WERI-Rb-1 (cell line): ENCODE measurements at places on chromosomes 6 and 20.

GRCh38 chr6:56741472-56741871 lies 98.8 kb upstream of the DST start:
- DNase-seq = no peak

DNA sequence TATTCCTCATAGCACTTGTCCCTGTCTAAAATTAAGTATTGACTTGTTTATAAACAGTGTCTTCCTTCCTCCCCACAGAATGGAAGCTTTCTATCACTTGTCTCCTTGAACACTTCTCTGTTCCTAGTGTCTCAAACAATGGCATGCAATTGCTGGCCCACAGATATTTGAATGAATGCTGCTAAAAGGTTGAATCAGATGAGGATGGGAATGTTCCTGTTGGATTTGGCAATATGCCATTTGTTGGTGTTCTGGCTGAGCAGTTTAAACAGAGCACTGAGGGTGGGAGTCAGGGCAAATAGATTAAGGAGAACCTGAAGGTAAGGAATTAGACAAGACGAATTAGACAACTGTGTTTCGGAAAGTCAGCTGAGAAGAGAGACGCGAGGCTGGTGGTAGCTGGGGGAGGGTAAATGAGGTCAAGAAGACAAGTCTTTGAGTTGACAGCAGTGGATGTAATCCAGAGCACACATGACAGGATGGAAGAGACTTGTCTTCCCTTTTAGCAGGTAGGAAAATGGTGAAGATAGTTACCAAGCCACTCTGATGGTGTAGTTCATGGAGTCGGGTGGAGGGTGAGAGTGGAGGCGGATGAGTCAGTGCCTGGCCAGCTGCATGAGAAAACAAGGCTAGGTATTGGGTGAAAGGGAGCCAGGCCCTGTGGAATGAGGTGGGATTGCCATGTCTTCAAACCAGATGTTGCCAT lies 58.3 kb upstream of the GNRH2 start:
- DNase-seq = peak; percentile 75

- no peak for DNase-seq
Measured at GRCh38 chr6:157443066-157443800, 62.2 kb downstream of the ZDHHC14 start.

- DNase-seq = no peak
Measured at GRCh38 chr6:139296927-139297326, 5.1 kb upstream of the TXLNB start.

DNA sequence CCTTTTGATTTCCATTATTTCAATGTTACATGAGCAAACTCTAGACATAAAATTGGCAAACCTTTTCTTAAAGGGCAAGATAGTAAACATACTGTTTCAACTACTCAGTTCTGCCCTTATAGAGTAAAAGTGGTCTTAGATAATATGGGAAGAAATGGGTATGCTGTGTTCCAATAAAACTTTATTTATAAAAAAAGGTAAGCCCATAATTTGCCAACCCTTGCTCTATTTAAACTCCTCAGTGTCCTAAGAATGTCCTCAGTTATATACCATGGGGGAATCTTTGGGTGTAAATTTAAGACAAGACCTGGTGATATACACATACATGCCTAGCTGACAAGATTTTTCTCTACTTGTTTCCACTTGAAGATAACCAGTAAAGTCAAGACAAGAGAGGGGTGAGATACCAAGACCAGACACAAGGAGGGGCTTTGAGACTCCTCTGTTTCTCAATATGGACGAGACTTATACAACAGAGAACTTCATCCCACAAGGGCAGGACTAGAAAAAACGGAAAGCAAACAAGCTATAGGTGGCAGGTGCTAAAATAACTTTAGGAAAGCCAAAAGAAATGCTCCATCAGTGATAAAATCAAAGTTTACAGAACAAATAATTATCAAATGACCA lies 10.5 kb downstream of the SNX3 start:
- DNase-seq = peak; percentile 16

DNA sequence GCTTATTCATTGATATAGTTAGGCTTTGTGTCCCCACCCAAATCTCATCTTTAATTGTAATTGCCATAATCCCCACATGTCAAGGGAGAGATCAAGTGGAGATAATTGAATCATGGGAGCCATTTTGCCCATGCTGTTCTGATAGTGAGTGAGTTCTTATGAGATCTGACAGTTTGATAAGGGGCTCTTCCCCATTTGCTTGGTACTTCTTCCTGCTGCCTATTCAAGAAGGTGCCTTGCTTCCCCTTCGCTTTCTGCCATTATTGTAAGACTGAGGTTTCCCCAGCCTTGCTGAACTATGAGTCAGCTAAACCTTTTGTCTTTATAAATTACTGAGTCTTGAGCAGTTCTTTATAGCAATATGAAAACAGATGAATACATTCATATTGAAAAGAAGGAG lies 45.6 kb downstream of the CENPW start:
- no peak for DNase-seq

DNA sequence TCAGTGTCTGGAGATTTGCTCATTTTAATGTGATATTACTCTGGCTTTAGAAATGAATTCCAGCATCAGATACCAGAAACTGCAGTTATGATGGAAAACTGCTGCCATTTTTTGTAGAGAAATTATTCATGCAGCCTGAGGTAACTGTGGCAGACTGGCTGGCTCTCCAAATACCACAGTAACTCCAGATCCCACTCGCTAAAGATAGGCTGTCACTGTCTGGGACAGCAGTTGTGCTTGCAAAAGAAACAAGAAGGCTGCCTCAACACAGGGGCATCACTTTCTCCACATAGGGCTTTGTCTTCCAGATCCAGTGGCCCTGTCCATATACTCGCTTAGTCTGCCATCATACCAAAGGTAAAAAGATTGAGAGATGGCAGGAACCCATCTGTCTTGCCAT lies 52.7 kb downstream of the FAM184A start:
- DNase-seq = no peak

DNA sequence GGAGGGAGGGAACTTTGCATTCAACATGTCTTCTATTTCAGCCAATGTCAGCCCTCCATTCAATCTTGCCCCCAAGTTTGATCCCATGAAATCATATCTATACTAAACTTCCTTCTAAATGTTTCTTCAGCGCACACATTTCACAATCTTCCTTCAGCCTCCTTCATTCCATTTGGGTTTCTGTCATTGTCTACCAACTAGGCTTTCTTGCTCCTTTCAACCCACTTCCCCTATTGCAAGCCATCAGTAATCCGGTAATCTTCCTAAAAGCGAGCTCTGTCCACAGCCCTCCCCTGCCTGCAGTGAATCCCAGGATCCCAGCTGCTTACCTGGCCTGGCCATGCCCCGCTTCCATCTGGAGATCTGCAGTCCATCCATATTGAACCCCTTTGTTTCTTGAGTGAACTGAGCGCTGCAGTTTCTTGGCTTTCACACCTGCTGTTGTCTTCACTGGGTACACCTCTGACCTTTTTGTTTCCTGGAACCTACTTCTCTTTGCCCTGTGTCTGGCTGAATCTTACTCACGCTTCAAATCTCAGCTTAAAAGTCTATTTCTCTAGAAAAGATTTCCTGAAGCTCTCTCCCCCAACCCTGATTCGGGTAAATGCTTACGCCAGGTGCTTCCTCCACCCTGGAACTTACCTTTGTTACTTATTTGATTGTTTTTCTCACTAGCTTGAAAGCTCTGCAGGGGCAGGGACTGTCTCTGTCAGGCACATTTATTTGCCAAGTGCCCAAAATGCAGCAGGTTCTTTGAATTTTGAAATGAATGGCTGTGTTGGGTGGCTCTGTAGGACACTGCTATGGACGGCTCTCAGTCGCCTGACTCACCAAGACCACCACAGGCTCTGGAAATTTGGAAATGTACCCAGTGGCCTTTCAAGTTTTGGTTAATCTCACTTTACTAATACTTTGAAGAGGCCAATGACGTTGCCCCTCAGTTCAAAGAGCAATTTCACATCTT lies 50.3 kb downstream of the ADTRP start:
- peak; percentile 85 for DNase-seq

- no peak for DNase-seq
Measured at GRCh38 chr20:50488236-50488806, 21.9 kb upstream of the PTPN1 start.

GRCh38 chr6:150813319-150813992 lies 52.0 kb upstream of the MTHFD1L start:
- DNase-seq = peak; percentile 24

DNA sequence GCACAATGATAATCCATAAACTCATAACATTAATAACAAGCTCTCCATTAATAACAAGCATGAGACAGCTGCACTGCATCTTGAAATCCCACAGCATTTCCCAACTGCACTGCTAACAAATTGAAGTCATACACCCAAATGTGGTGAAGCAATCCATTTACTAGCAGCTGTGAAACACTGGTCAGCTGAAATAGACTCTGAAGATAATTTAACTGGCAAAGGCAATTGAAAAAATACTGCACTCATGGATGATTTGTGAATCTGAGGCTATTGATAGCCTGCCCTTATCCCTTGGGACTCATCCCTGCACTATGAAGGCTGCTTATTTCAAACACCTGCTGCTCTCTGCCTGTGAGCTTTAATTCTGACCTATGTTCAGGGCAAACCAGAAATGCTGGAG lies 49.1 kb upstream of the PLCB1 start:
- peak; percentile 10 for DNase-seq

DNA sequence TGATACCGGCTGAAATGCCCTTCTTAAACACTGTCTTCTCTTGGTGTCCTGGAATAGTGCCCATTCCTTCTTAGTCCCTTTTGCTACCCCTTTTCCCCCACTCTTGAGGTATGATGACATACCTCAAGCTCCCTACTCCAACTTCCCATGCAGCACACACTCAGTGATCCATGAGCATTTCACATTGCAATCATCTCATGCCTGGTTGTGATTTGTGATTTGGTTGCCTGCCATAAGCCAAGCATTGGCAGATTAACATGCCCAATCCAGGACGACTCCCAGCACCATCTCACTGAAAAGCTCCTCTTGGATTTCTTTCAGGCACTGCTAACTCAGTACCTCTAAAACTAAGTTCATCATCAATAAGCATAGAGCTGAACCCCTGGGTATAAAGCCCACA lies 14.7 kb upstream of the PTPRA start:
- no peak for DNase-seq

- DNase-seq = no peak
Measured at GRCh38 chr20:38680500-38681306, 43.6 kb upstream of the SLC32A1 start.

- DNase-seq = peak; percentile 49
Measured at GRCh38 chr6:167491438-167492099, 166.7 kb downstream of the TTLL2 start.

GRCh38 chr6:107618672-107619071 lies 128.8 kb downstream of the SOBP start:
- no peak for DNase-seq

- DNase-seq = no peak
Measured at GRCh38 chr20:25237610-25238318, 10.1 kb upstream of the PYGB start.

GRCh38 chr20:34040300-34040995 lies 46.7 kb downstream of the RALY start:
- no peak for DNase-seq
